ENCODE measurements at places on chromosomes 1 and 21. TPM values are rescaled to one million over a fixed set of nuclear protein-coding genes. Genes with fewer than 3 reads are reported as not detected.

The PPCS gene
- total RNA-seq: 64.7 TPM

The ITGB2 gene
- total RNA-seq: 0.80 TPM

The BCAR3 gene
- total RNA-seq: 52.1 TPM

The CHIA gene
- total RNA-seq: 1.9 TPM

The LRRC38 gene
- 2.6 TPM for total RNA-seq

The KLHDC7A gene
- 0.38 TPM for total RNA-seq

The FOXD2 gene
- total RNA-seq: 4.9 TPM

The RGS7 gene
- total RNA-seq: 2.5 TPM

The HENMT1 gene
- total RNA-seq: 11.5 TPM

All from type B pancreatic cell (in vitro differentiated cells).